ENCODE measurements at places on chromosomes 5 and 9.

- no peak for DNase-seq
Measured at GRCh38 chr5:29963956-29964355, 1229.5 kb upstream of the CDH6 start.

GRCh38 chr9:76916231-76916630, 10.3 kb upstream of the PRUNE2 start:
- DNase-seq = no peak

- DNase-seq = no peak
Measured at GRCh38 chr5:33679791-33680190, 212.0 kb downstream of the ADAMTS12 start.

DNA sequence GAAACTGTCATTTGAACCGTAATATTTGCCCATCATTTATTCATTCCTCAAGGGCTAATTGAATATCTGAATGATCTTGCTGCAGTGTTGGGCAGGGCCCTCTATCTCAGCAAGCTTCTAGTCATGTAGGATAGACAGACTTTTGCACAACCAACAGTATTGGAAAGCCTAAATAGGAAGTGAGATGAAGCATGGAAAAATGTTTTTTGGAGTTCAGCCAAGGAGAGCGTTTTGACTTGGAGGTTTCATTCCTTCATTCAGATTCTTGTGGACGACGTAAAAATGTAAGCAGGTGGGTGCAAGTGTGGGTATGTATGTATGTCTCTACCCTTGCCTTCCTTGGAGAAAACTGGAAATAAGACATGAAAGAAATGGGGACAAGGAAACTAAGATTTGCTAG, 15.5 kb downstream of the DAPK1 start:
- DNase-seq = no peak

DNA sequence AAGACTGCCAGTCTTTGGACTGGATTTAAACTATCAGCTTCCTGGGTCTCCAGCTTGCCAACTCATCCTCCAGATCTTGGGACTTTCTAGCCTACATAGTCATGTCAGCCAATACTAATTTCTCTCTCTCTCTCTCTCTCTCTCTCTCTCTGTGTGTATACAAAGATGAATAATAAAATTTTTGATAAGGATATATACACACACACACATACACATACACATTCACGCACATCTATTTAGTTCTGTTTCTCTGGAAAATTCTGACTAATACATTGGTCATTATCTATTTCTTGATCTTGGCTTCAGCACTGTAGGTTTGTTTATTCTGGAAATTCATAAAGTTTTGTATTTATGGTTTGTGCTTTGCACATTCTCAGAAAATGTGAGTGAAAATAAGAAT, 1606.2 kb upstream of the NUDT12 start:
- no peak for DNase-seq

GRCh38 chr9:101462558-101462957, 27.0 kb upstream of the ALDOB start:
- DNase-seq = no peak

DNA sequence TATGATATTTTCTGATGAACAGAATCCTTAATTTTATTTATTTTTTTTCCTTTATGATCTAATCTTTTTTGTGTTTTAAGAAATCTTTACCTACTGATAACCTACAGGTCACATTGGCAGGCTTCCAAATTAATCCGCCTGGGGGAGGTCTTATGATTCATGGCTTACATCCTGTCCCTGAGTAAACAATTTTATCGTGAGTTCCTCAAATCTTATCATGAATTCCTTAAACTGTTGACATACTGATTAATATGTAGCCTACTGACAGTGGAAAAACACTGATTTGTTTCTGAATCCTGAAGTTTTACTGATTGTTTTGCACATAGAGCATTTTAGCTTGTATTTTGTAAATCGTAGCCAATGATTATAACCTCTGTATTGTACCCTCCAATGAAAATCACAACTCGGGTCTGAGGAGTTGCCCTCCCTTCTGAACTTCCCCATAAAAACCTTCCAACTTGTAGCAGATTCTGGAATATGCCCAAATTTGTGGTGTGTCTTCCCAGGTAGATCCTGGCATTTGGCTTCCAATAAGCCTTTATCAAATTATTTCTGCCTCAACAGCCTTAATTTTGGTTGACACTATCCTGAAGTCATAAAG, 105.6 kb downstream of the VCAN start:
- DNase-seq = no peak

DNA sequence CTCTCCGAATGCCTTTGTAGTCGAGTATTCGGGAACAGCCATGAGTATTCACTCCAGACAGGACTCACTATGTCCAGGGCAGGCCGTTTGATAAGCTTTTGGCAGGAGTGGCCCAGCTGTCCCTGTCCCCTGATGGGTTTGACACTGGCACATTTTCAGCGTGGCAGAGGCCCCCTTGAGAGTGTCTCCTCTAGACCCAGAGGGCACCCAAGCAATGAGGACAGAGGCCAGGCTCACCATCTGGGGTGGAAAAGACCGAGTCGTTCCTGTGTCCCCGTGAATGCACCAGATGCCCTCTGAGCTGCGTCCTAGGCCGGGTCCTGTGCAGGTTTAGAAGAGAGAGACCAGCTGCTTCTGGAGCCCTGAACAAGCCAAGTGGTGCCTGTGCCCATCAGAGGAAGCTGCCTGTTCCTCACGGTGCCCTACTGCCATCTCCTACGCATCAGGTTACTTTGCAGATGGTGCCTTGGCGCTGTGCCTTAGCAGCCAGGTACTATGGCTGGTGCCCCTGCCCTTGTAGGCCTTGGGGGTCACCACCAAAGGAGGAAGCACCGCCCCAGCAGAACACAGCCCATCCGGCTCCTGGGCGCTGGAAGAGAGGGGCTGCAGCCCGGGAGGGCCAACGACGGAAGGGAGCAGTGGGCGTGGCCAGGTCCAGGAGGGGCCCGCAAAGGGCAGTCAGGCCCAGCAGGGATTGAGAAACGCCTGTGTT, 42.4 kb downstream of the LRSAM1 start:
- no peak for DNase-seq

DNA sequence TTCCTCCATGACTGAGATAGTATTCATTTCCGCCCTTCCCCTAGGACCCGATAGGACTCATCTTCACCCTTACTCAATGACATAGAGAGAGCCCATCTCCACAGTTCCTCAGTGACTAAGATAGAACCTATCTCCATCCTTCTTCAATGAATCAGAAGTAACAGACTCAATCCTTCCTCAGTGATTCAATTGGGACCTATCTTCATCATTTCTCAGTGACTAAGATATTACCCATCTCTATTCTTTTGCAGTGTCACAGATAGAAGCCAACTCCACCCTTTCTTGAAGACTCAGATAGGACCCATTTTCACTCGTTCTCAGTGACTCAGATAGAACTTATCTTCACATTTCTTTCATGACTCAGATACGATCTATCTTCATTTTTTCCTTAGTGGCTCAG, 164.6 kb downstream of the FBXO4 start:
- DNase-seq = no peak

DNA sequence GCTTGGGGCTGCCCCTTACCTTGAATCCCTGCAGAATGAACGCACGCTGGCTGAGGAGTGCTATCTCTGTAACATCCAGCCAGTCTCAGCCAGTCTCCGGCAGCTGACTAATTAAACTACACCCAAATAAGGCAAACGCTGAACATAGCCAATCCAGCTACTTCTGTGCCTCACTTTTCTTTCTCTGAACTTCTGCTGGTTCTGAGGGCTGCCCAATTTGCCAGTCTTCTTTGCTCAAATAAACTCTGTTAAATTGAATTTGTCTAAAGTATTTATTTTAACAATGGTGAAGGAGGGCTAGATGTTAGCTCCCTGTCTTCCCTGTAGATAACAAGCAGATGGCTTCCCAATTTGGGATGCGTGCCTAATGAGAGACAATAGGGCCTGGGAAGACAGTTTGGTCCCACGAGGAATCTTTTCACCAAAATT, 154.0 kb upstream of the NFIL3 start:
- no peak for DNase-seq

- no peak for DNase-seq
Measured at GRCh38 chr5:37799865-37800421, 39.9 kb downstream of the GDNF start.

DNA sequence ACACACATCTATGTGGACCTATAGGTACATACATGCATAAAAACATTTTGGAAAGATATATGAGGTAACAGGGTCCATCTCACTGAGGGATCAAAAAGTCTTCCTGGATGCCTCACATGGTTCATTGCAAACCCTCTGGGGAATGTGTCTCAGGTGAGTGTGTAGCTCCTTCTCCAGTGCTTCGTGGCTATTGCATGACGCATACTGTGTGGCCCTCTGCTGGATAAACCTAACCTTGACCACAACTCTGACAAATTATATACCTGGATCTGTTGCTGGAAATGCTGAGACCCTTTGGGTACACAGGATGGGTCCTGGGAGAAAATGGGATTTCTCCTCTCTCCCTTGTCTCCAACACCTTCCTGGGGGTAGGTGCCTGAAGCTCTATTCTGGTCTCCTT, 91.9 kb downstream of the JAKMIP2 start:
- no peak for DNase-seq

GRCh38 chr5:108361771-108362170, 20.1 kb downstream of the FBXL17 start:
- DNase-seq = no peak

DNA sequence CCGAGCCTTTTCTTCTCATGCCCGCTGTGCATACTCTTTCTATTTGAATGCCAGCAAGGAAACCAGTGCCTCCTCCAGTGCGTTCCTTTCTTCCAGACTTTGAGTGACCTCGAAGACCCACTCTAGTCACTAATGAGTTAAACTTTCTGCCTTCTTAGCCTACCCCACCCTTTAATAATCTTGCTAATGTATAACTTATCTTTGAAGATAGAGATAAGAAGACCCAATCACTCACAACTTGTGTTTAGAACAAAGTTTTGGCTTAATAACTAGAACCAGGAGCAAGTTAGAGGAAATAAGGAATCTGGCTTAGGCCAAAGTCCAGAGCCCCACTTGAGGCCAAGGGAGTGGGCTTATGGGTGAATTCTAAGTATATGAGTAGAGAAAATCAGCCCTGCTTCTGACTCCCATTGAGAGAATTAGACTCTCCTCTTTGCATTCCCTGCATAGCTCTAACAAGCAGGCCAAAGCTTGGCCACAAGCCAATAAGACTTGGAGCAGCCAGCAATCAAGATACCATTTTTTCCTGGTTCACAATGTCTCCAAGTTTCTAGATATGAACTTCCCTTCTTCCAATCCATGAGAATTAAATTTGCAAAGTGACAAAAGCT, 181.5 kb upstream of the PIK3R1 start:
- DNase-seq = no peak

DNA sequence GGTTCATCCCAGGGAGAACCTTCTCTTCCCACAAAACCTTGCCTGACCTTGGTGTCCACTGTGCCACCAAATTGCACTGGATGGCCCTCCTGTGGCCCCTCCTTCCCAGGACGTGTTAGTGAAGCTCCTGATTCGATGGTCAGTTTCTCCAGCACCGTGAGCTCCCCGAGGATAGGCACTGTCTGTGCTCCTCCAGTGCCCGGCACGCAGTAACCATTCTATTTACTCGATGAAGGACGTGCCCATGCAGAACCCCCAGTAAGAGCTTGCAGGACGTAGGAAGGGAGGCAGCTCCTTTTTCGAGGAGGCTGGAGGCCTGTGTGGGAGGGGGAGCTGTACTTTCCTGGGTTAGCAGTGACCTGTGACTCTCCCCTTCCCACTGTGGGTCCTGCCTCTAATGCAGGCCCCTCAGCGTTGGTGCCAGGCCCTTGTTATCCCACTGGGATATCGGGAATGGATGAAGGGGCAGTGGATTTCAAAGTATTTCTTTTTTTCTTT, 39.6 kb downstream of the HABP4 start:
- DNase-seq = no peak

- DNase-seq = no peak
Measured at GRCh38 chr9:88179062-88179521, 40.8 kb upstream of the SPATA31C2 start.

DNA sequence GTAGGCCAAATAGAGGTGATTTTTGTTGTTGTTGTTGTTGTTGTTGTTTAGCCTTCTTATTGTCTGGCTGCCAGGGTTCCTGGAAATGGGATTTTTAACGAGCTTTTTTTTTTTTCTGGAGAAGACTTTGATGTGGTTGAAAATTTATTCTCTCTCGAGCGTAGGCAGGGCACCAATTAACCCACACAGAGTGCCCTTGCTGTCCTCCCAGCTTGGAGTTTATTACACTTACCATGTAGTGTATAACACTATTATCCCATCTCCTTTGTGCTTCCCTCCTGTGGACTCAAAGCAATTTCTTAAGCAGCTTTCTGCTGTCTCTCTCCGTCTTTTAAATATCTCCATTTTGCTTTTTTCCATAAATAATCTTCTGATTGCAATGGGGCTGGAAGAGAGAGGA, 57.4 kb downstream of the OR2K2 start:
- no peak for DNase-seq

- no peak for DNase-seq
Measured at GRCh38 chr5:91443023-91443422, 59.9 kb upstream of the ARRDC3 start.

- DNase-seq = no peak
Measured at GRCh38 chr5:173457482-173457881, 129.3 kb upstream of the STC2 start.

GRCh38 chr9:117622347-117622746, 81.9 kb upstream of the TLR4 start:
- no peak for DNase-seq

DNA sequence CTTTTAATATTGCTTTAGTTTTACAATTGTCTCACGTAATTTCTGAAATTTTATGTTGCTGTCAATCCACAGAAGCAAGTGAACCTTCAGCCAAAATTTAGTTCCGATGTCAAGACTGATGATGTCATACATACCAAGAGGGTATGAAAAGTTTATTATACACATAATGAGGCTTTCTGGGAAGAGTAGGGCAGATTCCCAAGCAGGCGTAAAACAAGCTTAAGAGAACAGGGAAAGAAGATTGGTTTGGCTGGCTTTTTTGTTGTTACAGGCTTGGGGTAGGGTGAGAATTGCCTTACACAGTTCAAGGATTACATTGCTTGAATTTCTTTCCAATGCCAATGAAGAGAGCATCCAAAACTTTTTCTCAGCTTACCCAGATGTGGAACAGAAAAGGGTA, 1962.9 kb upstream of the CDH6 start:
- DNase-seq = no peak

- no peak for DNase-seq
Measured at GRCh38 chr9:129557192-129558036, 63.5 kb downstream of the C9orf50 start.

DNA sequence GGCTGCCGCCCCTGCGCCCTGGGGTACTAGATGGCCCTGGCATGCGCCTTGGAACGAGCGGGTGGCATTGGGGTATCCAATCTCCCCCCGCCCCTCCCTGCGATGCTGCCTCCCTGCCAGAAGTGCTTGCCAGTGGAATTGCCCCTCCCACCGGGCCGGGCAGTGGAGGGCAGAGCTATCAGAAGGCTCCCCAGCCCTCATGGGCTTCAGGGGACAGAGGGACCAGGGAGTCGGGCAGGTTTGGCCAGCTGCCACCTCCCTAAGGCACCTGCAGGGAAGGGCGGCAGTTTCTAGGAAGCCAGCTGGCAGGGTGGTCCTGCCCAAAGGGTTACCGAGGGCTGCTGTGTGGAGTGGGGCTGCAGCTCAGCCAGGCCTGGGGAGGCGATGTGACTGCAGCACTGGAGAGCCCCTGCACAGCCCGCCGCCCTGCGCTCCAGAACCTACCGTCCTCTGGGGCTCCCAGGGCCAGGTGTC, 52.8 kb upstream of the EGFL7 start:
- DNase-seq = no peak

GRCh38 chr5:151676719-151677118, 10.0 kb downstream of the SPARC start:
- DNase-seq = no peak

GRCh38 chr9:99387431-99387830, 165.3 kb downstream of the SEC61B start:
- DNase-seq = no peak

Data from nucleus accumbens (tissue), 56 donors.